Hair follicle dermal papilla cell (primary cell): ENCODE measurements at places on chromosomes 2 and 18. TPM values are rescaled to one million over a fixed set of nuclear protein-coding genes. Genes with fewer than 3 reads are reported as not detected.

Gene CROCC2
- 0.49 and 0.81 TPM in 2 replicates for total RNA-seq

Gene RTKN
- total RNA-seq, result 19.2 and 21.7 TPM in 2 replicates

Gene PSTPIP2
- 3.9 and 7.8 TPM in 2 replicates for total RNA-seq

Gene APLF
- 8.5 and 10.5 TPM in 2 replicates for total RNA-seq

Gene SULT6B1
- total RNA-seq, result not detected in 2 replicates

Gene EPB41L3
- 17.6 and 32.0 TPM in 2 replicates for total RNA-seq

Gene PLCD4
- 6.7 and 8.0 TPM in 2 replicates for total RNA-seq

Gene VWA3B
- not detected in 2 replicates for total RNA-seq

Gene KRTCAP3
- 0.32 TPM in 1 of 2 replicates, not detected in the other for total RNA-seq

Gene ORMDL1
- 46.4 and 47.4 TPM in 2 replicates for total RNA-seq

Gene RIT2
- total RNA-seq, result not detected in 2 replicates

Gene ACADL
- 0.16 TPM in 1 of 2 replicates, not detected in the other for total RNA-seq

Gene FOXI3
- total RNA-seq, result not detected in 2 replicates

Gene ROCK1
- 40.3 and 46.2 TPM in 2 replicates for total RNA-seq

Gene CCDC142
- total RNA-seq, result 17.7 and 27.6 TPM in 2 replicates
